ENCODE measurements at places on chromosomes 6 and 20.
A peak's percentile ranks its signal among the peaks of the same experiment; 100 is the strongest.

- peak; percentile 82 for DNase-seq
Observed at GRCh38 chr6:129370268-129370916, 339.6 kb downstream of the ARHGAP18 start.

DNA sequence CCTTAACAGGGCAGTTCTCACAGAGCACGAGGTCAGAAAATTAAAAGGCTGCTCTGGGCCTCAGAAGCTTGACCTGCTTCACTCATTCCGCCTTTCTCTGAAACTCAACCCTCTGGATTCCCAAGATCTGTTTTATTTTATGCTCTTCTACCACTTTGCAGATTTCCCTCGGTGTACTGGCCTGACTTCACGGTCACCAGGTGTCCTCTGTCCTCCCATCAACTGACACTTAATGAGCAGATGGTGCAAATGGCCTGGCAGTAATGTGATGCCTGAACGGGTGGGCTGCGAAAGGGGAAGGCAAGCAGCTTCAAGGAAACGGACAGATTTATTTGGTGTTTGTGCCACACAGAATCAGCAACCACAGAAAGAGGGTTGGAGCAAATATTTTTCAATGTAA lies 169.7 kb upstream of the TFAP2D start:
- no peak for DNase-seq

- no peak for DNase-seq
Observed at GRCh38 chr6:84141521-84141920, 85.9 kb downstream of the CEP162 start.

DNA sequence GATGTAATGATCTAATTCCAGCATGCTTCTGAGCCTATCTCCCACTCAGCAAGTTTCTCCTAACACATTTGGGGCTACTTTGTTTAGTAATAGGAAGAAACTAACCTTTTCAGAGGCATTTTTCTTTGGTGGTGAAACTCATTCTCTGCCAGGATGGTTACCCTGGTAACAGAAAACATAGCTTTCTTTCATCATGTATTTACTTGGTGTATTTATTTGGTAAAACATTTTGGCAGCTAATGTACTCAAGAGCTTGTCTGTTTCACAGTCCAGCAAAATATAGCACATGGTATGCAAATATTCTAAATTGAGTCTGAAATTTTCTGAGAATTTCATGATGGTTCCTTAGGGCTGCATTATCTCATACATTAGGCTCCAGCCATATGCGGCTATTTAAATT lies 100.0 kb downstream of the SLC35B3 start:
- DNase-seq, result no peak

GRCh38 chr20:25863536-25864325 lies 167.1 kb upstream of the ZNF337 start:
- DNase-seq, result no peak

- DNase-seq, result peak; percentile 70
Observed at GRCh38 chr20:62804627-62805154, at the start of gene OGFR. OGFR (plus strand) TSS chr20:62804835; CDS start chr20:62804860, 25 bp downstream.

- peak; percentile 88 for DNase-seq
Observed at GRCh38 chr20:5100684-5101347, 18.9 kb downstream of the PCNA start.

DNA sequence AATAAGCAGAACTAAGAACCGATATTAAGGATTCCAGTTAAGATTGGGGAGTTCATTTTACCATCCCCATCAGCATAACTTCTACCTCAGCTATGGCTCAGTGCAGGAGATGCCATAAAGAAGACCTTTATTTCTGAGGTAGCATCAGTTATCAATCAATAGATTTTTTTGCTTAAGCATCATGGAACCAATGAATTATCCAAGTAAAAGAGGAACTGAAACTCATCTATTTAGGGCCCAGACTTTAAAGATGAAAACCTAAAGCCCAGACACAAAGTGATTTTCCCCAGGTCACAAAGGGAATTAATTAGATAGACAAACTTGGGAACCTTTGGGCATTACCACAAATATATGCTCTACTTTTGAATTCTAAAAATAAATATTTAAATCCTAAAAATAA lies 59.2 kb upstream of the TINAG start:
- no peak for DNase-seq

DNA sequence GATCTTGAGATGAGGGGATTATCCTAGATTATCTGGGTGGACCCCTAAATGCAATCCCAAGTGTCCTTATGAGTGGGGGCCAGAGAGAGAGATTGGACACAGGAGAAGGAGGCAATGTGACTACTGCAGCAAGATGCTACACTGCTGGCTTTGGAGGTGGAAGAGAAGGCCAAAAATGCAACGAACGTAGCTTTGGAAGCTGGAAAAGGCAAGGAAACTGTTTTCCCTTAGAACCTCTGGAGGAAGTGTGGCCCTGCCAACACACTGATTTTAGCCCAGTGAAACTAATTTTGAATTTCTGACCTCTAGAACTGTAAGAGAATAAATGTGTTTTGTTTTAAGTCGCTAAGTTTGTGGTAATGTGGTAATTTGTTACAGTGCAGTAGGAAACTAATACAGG lies 15.7 kb downstream of the PPARD start:
- no peak for DNase-seq

DNA sequence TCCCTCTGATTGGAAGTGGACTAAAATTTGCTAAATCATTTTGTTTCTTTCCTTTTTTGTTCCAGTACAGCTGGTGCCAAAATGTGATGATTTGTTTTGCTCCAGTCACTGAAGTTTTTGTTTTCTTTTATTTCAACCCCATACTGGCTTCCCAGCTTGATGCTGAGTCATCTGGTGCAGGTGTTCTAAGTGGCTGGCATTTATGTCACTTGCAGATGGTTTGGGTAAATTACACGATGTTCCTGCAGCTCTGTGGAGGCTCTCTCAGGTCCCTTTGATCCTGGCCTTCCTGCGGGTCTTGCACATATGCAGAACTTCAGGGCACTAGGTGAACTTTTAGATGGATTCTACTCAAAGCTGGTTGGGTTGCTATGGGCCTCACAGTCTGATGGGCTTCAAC lies 577.7 kb downstream of the HAO1 start:
- no peak for DNase-seq

GRCh38 chr6:11043378-11043960 lies 636 bp downstream of the ELOVL2 start:
- DNase-seq, result peak; percentile 27

DNA sequence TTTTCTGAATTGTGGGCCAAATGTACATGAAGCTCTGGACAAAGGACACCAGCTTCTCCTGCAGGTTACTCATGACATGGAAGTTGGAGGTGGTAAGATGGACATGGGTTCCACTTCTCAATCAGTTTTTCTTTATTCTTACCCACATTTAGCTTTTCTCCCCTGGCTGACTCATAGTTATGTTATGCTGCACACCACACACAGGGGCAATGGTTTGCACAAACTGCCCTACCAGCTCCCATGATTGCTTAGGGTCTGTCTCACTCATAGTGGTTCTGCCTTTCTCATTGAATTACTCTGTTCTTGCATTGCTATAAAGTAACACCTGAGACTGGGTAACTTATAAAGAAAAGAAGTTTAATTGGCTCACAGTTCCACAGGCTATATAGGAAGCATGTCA lies 4.5 kb upstream of the CD109 start:
- no peak for DNase-seq

Measured in head of caudate nucleus (tissue), 42 donors.